Activated T-cell treated with anti-CD3 and anti-CD28 coated beads, Interleukin-2, amount 50 U/mL, for 1 hour (primary cell): ENCODE measurements at places on chromosomes 5 and 9.

- no peak for DNase-seq
Observed at GRCh38 chr9:9412241-9412640, 1200.6 kb downstream of the PTPRD start.

- no peak for DNase-seq
Observed at GRCh38 chr5:111119856-111120255, 27.7 kb downstream of the WDR36 start.

DNA sequence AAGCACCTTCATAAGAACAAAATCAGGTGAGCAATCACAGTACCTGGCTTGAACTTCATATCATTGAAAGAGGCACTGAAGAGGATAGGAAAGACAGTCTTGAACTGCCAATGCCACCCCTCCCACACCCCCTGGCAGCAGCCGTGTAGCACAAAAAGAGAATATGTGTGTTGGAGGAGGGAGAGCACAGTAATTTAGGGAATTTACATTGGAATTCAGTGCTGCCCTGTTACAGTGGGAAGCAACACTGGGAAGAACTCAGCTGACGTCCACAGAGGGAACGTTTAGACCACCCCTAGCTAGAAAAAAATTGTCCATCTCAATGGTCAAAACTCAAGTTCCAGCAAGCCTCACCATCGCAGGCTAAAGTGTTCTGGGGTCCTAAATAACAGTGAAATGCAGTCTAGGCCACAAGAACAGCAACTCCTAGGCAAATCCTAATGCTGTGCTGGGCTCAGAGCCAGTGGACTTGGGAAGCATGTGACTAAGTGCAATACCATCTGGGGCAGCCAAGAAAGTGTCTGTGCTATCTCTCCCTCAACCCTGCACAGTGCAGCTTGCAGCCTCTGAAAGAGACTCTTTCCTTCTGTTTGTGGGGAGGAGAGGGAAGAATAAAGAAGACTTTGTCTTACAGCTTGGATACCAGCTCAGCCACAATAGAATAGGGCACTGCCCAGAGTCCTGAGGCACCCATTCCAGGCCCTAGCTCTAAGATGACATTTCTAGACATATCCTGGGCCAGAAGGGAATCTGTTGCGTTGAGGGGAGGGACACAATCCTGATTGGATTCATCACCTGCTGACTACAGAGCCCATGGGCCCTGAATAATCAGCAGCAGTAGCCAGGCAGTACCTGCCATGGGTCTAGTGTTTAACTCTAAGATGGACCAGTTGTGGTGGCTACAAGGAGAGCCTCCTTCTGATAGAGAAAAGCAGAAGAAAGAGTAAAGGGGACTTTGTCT, 62.1 kb upstream of the VLDLR start:
- no peak for DNase-seq

- DNase-seq, result no peak
Observed at GRCh38 chr5:59529239-59529638, 364.3 kb downstream of the PDE4D start.

DNA sequence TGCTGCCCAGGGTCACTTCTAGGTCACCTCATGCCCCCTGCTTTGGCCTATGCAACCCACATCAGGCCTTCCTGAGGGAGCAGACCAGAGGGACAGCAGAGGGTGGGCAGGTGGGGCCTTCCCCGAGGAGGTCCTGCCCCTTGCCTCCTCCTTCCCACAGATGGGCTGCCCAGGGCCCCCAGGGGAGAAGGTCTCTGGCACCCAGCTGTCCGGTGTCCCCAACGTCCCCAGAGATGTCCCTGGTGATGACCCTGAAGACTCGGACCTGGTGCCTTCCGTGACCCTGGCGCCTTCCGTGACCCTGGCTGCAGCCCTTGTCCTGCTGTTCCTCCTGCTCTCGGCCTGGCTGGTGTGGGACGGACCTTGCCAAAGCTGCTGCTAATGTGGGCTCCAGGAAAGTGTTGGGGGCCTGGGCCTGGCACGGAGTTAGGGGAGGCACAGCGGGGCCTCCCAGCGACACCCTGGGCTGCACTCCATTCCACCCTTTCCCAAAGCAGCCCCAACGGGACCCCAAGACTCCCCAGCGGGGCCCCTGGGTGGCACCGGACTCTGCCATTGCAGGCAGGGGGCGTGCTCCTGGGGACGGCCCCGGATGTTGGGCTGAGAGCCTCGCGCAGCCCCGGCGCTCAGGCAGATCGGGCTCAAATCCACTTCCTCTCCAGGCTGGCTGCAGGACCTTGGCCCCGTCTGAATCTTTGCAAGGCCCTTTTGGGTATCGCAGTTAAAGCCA, 6.8 kb upstream of the SLC2A6 start:
- DNase-seq, result no peak

DNA sequence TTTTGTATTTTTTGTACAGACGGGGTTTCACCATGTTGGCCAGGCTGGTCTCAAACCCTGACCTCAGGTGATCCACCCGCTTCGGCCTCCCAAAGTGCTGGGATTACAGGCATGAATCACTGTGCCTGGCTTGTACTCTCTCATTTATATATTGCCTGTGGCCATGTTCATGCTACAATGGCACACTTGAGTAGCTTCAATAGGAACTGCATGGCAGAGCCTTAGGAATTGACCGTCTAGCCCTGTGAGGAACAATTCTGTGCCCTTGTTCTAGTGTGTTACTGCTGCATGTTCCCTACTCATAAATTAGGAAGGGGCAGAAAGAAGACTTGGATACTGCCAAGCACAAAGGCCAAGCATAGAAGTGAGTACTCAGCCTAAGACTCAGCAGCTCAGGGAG, 104.2 kb downstream of the LIFR start:
- no peak for DNase-seq

DNA sequence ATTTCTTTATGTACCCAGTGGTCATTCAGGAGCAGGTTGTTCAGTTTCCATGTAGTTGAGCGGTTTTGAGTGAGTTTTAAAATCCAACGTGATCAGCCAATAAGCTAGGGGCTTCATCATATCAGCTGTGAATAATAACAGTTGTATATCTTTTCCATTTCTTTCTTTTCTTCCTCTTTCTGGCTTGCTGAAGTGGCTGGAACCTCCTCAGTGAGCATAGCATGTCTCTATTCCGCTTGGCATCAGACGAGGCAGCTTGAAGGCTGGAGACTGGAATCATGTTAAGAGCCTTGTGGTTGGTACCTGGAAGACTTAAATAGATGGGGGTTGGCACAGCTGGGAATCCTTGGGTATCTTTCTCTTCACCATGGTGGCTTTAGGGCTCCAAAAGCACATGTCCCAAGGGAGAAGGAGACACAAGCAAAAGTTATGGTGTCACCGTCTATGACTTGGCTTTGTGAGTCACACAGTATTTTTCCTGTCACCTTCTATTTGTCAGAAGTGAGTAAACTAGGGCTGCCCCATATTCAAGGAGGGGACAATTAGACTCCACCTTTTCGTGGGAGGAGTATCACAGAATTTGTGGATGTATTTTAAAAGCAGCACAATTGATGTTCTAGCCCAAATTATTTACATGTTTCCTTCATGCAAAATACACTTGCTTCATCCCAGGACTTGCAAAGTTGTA, 38.0 kb upstream of the RETREG1 start:
- DNase-seq, result no peak

GRCh38 chr9:110125763-110126351, 82.1 kb downstream of the C9orf152 start:
- DNase-seq, result no peak

GRCh38 chr5:54062958-54063357, 247.4 kb downstream of the ARL15 start:
- no peak for DNase-seq

DNA sequence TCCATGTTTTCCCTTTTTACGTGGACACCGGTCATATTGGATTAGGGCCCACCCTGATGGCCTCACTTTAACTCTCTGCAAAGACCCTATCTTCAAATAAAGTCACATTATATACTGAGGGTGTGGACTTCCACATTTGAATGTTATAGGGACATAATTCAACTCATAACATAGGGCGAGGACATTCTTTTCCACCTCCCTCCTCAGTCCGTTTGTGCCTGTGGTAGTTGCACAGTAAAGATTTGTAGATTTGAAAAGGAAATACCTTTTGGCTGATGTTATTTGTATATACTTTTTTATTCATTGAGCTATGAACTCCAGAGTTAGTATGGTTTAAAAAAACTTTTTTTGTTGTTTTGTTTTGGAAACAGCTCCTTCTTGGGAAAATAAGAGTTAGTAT, 51.0 kb upstream of the DHFR start:
- DNase-seq, result no peak

GRCh38 chr9:132078699-132079356, 839 bp downstream of the MED27 start:
- DNase-seq, result no peak

DNA sequence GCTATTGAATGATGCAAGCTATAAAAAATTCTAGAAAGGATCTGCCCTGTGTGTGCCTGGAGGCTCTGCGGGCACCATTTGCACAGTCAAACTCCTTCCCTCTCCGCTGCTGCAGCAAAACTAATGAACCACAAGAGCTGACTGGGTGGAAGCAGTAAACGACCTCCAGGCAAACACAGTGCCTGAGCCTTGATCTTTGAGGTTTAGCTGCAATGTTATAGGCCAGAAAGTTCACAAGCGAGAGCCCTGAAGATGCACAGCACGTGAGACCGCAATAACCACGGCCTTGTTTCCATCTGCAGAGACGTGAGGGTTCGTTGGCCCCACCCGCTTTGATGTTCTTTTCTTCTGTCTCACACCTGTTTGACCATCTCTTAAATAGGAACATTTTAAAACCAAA, 69.2 kb upstream of the S1PR3 start:
- DNase-seq, result peak; percentile 54

DNA sequence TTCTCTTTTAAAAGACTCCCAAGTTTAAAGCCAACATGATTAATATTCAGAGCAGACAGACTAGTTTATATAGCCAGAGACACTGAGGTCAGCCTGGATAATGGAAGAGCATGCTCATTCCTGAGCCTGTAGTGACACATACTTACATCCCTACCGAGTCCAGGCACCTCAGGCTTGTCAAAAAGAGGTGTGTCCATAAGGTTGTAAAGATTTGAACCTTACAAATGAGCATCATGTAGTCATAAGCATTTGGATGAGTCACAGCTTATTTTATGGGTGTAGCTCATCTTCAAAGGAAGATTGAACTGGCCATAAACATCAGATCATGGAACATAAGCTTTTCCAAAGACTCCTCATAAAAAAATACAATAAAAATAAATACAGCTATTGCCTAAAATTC, 333.5 kb downstream of the EFNA5 start:
- no peak for DNase-seq

GRCh38 chr9:109640580-109641371, 139.2 kb upstream of the PALM2AKAP2 start:
- DNase-seq, result no peak

DNA sequence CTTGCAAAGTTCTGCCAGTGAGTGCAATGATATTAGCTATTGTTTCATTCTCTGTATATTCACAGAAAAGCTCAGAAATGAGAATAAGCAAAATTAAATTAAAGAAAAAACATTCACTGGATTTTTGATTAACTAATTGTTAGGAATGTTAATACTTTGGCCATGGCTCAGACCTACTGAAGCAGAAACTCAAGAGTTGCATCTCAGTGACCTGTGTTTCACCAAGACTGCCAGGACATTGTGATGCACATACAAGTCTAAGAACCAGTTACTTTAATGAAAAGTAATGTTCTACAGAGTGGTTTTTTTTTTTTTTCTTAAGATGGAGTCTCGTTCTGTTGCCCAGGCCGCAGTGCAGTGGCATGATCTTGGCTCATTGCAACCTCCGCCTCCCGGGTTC, 464.9 kb upstream of the NMUR2 start:
- no peak for DNase-seq

GRCh38 chr5:171418316-171418981, 998 bp upstream of the FGF18 start:
- peak; percentile 55 for DNase-seq
